Tibial artery (tissue), 4 donors: ENCODE measurements at places on chromosomes 1 and 21.
A peak's percentile ranks its signal among the peaks of the same experiment; 100 is the strongest.

GRCh38 chr1:118983558-118984041 lies 4.5 kb downstream of the TBX15 start:
- DNase-seq, result peak; percentile 83

GRCh38 chr1:90012300-90012699 lies 17.4 kb downstream of the ZNF326 start:
- no peak for DNase-seq

GRCh38 chr1:150906329-150906728 lies 19.4 kb downstream of the CTXND2 start:
- DNase-seq, result no peak

DNA sequence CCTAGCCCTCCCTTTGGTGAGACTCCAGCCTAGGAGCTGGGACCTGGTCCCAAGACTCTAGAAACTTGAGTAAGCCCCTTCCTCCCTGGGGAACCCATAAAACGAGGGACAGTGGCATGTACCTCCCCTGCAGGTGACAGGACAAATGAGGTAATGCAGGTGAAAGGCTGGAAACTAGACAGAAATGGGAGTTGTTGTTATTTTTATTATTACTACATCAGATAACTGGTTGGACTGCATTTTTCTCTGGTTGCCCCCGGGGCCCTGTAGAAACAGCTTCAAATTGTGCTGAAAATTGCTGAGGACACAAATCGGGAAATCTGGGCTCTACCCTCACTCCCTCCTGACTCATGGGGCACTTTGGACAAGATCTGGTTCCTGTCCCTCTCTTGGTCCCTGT lies 132.3 kb upstream of the WNT4 start:
- no peak for DNase-seq
